Hematopoietic multipotent progenitor cell treated with erythropoietin and hydrocortisone succinate and interleukin-3 and kit ligand, for 4 days (in vitro differentiated cells): ENCODE measurements at places on chromosomes 12 and 14.

- DNase-seq, result peak; percentile 65
Measured at GRCh38 chr12:103771466-103771865, 69.6 kb downstream of the NT5DC3 start.

- peak; percentile 27 for DNase-seq
Measured at GRCh38 chr14:23028799-23029198, 5.9 kb downstream of the PSMB5 start.

GRCh38 chr14:96117101-96117897 is 78.1 kb downstream of the C14orf132 start:
- no peak for DNase-seq

DNA sequence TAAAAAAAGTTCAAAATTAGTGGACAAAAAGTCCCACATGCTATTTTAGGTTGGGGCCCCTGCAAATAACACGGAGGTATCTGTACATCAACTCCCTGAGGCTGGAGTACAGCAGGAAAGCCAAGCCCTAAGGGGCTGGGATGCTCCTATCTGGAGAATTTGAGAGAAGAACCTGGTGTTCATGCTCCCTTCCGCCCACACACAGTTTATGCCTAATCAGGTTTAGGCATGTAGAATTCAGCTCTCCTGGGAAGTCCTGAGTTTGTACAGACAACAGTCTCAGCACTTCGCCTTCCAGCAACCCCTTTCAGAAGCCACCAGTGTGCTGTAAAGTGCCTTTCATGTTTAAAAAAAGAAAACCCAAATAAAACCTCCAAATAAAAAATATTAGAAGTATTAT is 237.3 kb upstream of the GRIP1 start:
- DNase-seq, result no peak

DNA sequence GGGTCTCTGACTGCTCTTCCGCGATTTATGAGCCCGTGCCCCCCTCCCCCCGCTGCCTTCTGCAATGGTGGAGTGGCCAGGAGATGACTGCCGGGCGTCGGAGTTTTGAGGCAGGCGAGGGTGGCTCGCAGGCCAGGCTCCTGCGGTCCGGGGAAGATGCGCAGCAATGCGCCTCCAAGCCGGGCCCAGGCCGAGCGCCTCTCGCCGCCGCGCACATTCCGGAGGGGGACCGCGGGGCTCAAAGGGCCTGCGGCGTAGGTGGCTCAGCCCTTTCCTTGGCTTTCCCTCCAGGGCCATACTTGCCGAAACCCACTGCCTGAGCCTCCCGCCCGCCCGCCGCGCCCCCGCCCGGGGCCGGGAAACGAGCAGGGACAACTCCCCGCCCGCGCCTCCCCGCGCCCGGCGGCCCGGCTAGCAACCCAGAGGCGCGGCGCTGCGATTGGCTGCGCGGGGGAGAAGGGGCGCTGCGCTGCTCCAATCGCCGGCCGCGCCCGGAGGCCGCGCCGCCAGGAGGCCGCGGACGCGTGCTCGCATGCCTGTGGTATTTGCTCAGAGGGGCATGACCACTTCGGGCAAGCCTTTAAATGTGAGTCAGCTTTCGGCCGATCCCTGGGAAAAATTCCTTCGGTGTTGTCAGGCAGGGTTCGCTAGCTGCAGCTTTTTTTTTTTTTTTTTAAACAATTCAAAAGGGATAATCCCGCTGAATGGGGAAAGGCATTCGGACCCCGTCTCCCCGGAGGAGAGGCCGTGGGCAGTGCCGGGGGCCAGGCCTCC is 157.9 kb upstream of the PARP11 start:
- DNase-seq, result peak; percentile 88
